Nephron progenitor cell (in vitro differentiated cells): ENCODE measurements at places on chromosomes 2 and 18.

DNA sequence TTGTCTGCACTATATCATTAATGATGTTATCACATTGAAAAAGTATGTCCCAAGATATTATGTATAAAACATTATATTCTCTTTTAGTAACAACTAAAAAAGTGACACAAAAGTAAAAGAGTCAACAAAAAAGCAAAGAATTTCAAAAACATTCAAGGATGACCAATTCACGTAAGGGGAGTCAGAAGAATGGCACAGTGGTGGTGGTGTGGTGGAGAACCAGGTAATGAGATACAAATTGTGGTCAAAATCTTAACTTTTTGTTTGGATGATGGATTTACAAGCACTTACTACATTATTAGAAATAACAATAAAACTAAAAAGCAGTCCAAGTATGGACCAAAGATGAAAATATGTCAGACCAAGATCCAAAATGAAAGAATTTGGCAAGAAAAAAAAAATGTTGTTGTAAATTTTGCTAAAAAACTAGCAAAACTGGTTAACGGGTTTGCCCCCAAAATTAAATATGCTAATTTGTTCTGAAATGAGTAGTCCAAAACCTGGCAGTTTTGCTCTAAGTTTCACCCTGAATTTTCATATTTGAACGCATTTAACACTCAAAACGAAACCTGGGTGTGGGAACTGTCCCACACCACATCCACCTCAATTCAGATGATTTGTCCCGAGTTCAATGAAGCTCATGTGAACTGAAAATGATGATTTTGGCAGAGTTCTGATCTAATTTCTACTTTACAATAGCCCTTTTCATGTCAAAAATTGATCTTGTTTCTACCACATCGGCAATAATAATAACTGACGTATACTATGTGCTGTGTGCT is 135.8 kb downstream of the IKZF2 start:
- no peak for DNase-seq

GRCh38 chr18:70496353-70497294 is 207.8 kb downstream of the SOCS6 start:
- no peak for DNase-seq

GRCh38 chr2:109005686-109006204 is 16.7 kb upstream of the EDAR start:
- DNase-seq: no peak

DNA sequence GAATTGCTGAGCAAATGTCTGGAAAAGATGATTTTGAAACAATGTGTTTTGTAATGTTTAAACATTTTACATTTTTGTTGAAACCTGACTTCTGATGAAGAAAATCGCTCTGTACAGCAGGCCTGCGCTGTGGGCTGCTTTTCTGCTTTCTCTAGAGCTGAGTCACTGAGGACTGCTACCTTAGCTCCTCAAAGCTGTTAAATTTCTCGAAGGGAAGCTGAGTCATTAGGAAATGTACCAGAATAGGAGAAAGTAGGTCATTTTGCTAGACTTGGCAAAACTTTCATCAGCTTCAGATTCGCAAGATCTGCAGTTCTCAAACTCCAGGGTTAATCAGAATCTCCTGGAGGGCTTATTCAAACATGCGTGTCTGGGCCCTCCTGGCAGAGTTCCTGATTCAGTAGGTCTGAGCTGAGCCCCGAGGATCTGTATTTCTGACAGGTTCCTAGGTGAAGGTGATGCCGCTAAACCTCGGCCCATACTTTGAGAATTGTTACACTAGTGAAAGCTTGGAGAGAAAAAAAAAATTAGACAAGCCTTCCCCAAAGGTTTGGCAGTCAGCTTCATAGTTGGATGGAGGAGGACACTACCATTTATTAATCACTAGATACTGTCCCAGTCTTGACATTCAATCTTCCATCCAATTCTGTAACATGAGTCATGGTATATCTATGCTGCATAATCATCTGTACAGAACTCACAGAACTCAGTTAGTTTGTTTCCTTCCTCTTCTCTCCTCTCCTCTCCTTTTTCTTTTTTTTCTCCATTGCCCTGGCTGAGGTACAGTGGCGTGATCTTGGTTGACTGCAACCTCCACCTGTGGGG is 297.6 kb downstream of the PARD3B start:
- no peak for DNase-seq

- DNase-seq: no peak
Measured at GRCh38 chr2:199556527-199557285, 99.0 kb upstream of the SATB2 start.

- no peak for DNase-seq
Measured at GRCh38 chr2:225233234-225233633, 166.3 kb upstream of the NYAP2 start.

DNA sequence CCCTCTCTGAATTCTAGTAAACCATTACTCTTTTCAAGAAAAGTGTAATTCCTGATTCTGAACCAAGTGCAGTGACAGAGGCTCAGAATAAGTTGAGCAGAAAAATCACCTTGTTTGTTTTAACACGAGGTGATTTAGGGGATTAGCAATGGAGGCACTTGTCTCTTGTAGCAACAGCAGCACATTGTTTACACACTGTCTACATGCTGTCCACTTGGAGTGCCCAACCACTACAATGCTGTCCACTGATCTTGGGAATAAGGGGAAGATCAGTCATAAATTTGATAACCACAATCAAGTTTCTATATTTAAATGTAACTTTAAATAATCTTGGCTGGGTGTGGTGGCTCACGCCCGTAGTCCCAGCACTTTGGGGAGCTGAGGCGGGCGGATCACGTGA is 13.9 kb upstream of the RMND5A start:
- DNase-seq: no peak

DNA sequence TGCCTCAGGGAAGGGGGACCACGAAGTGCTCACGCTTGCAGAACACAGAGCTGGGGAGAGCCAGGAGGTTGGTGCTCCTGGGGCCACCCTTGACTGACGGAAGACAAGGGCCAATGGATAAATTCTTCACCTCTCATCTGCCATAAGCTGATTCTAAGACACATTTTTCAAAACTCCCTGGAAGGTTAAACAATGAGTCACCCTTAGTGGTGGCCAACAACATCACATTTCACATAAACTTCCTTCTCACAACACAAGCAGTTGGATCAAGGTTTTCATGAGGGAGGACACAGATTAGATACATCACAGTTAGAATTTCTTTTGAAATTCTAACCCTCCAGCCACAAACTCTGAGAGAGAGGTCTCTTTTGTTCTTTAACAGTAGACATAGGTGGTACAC is 713.6 kb upstream of the POU3F3 start:
- DNase-seq: no peak

GRCh38 chr18:60684843-60685513 is 312.4 kb upstream of the MC4R start:
- no peak for DNase-seq

DNA sequence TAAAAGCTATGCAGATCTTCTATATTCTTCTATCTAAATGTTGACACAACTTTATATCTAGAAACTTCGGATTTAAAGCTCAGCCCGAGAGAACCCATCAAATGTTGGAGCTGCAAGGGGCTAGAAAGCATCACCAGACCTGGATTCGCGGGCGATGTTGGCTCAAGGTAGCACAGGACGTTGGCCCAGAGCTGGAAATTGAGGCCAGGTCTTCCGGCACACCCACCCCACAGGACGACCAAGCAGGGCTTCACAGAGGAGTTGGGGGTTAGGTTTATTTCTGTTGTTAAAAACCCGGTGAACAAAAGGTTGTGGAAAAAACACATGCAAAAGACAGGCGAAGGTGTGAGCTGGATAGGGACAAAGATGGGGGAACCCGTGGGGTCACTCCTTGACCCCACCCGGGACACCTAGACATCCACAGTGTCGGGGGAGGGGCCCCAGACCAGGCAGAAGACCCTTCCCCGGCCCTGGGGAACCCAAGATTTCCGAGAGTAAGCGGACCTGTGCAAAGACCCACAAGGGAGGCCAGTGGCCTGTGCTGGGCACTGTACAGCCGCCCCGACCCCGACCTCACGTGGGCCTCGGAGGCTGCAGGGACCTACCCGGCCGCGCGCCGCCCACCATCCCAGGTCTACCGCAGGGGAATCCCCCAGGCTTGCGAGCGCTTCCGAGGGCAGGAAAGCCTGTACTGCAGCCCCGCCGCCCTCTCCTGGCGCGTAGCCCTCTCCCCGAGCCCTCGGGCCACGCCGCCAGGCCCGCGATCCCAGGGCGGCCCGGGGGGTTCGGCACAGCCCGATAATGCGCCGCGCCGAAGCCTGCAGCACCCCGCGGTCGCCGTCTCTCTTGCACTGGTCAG is 1.8 kb upstream of the AGBL5 start:
- DNase-seq: peak; percentile 62

GRCh38 chr2:206336861-206337260 is 62.4 kb downstream of the ZDBF2 start:
- DNase-seq: no peak

DNA sequence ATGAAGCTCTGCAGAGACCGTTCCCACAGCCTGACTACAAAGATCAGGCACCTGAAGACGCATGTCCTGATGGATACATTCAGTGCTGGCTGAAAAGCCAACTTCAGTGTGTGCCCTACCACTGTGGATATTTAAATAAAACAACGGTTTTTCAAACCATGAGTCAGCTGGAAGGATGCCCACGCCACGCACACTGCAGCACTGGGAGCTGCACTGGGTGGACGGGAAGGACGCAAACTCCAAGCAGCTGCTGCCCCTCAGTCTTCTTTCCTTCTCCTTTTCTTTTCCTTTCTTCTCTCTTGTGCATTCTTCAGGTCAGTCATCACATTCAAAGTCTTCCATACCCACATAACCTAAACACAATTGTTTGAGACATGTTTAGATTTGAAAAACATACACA is 7.9 kb downstream of the TMEM18 start:
- DNase-seq: no peak

DNA sequence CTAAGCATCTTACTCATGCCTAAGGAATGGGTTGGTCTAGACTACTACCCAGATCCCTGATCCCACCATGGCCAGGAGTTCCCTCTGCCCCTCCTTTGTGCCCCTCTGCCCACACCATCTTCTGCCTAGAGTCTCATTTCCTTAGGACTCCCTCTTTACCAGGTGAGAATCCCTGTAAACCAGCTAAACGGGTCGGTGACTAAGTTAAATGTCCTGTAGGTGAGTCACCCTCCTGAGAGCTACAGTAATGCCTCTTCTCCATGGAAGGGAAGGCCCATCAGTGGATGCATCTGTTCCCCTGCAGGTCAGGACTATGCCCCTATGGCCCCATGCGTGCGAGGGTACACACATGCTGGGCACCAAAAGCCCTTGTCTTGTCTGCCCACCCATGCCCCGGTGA is 25.4 kb downstream of the PTGR3 start:
- no peak for DNase-seq

- no peak for DNase-seq
Measured at GRCh38 chr2:225177098-225177497, 134.8 kb upstream of the DOCK10 start.

DNA sequence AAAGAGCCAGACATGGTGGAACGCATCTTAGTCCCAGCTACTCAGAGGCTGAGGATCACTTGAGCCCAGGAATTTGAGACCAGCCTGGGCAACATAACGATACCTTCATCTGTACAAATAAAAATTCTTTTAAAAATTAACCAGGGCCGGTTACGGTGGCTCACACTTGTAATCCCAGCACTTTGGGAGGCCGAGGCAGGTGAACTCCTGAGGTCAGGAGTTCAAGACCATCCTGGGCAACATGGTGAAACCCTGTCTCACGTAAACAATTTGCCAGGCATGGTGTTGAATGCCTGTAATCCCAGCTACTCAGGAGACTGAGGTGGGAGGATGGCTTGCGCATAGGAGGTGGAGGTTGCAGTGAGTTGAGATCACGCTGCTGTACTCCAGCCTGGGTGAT is 25.8 kb upstream of the KCNG3 start:
- DNase-seq: no peak

DNA sequence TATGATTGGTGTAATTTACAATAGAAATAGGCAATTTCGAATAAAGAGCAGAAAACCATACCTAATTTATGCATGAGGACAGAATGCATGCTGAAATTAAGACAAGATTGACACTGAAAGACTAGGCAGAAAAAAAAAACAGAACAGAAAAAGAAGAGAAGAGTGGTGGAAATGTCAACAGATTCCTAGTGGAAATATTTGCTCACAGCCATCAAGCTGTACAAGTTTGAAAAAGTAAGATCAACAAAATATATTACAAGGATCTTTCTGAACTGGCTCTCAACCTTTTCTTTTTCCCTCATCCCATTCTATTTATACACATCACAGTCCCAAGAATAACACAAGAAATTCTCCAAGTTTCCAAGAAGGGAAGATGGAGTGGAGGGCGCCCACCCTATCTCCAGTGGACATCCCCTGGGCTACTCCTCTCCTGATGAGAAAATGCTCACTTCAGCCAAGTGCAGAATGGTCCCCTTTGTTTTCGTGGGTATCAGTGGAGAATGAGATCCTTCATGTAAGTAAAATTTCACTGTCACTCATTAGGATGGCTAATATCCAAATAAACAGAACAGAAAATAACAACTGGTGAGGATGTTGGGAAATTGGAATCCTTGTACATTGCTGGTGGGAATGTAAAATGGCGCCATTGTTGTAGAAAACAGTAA is 51.0 kb upstream of the ZNF532 start:
- DNase-seq: no peak

- DNase-seq: no peak
Measured at GRCh38 chr2:85431570-85432205, 13.2 kb downstream of the SH2D6 start.

DNA sequence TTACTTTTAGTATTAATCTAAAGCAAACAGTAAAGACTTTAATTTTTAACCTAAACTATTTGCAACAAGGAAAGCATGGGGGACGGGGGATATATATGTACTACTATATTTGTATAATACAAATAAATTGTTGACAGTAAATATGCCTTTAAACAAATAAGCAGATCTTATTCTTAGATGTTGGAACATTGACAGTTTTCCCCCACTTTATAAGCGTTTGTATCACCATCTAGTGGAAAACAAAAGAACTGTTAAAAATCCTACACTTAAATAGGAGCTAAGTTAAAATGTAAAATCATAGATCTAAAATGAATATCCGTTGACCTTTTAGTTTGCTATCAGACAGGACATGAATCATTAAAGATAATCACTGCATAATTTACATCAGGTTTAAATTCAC is 50.0 kb downstream of the RBBP8 start:
- DNase-seq: no peak

DNA sequence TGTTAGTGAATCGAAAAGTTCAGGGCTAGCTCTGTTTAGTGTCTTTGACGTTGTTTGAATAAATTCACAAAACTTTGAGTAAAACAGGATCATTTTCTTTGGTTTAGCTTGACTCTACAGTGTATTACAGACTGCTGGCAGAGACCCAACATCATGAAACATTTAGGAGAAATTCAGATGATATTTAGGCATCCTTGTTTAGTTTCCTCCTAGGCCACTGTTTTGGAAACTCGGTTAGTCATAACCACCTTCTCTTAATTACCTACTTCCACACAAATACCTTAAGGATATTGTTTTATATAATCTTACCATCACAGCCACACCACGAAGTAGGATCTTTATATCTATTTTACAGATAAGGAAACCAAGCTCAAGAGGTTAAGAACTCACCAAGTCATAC is 7.8 kb downstream of the LIMS1 start:
- no peak for DNase-seq

- no peak for DNase-seq
Measured at GRCh38 chr2:108560895-108561530, 26.7 kb downstream of the LIMS1 start.

GRCh38 chr2:207403141-207403540 is 126.6 kb upstream of the CREB1 start:
- DNase-seq: no peak
